ENCODE measurements at places on chromosomes 2 and 18.
A peak's percentile ranks its signal among the peaks of the same experiment; 100 is the strongest.

GRCh38 chr2:73218298-73218697 is 4.3 kb downstream of the SMYD5 start:
- DNase-seq = no peak

- DNase-seq = no peak
Observed at GRCh38 chr2:75994759-75995158, 284.0 kb upstream of the GCFC2 start.

DNA sequence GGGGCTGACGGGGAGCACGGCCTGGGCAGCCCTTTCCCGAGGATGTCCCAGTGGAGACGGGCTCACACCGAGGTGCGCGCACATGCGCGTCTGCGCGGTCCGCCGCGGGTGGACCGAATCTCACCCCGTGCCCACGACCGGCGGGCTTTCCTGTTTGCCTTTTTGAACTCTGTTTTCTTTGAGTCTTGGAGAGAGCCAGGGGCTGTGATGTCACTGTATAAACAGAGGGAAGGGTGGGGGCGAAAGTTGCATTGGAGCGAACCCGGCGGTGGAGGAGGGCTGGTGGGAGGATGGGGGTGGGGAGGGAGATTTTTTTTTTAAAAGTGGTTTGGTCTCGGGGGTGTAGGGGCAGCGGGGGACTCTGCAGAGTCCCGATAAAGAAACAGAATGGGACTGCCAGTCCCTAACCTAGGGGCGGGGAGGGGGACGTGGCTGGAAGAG is 141.2 kb upstream of the CTAGE1 start:
- DNase-seq = no peak

DNA sequence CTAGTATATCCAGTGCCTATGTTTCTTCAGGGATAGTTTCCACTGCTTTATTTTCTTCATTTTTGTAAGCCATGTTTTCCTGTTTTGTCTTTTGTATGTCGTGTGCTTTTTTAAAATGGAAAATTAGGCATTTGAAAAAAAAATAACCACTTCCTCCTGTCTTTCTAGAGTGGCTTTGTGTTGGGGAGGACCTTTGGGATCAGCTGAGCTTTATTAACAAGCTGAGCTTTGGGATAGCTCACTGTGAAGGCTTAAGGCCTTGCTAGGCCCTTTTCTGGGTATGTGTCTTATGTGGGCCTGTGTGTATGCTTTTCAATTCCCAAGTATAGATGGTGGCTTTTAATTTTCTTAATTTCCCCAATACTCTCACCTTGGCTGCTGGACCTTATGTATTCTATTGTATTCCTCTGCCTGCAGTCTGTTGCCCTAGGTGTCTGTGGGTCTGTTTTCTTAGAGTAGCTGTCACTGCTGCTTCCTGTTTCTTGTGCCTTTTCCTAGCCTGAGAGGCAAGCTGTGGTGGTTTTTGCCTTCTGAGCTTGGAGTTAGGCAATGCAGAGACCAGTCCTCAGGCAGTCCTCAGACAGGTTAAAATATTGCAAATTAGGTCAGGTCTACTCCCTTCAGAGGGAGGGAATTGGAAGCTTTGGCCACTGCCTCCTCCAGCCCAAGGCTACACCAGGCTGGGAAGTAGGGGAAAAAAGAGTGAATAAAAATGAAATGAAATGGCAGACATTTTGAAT is 134.7 kb downstream of the LDLRAD4 start:
- DNase-seq = peak; percentile 32

DNA sequence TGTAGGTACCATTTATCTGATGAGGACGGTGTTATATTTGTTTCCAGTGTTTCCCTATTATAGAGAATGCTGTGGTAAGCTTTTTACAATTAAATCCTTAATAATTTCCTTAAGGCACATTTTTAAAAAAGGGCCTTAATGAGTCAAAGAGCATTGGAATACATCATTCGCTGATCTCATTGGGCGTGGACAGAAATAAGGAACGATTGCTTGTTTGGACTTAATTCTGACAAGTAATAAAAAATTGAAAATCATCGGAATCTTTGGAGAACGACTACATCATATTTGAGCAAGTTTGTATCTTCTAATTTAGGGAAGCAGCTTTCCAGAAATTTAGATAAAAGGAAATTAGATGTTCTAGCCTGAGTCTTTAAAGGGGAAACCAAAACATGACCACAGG is 11.3 kb downstream of the AGPS start:
- no peak for DNase-seq

- no peak for DNase-seq
Observed at GRCh38 chr2:192091476-192091875, 103.3 kb downstream of the TMEFF2 start.

DNA sequence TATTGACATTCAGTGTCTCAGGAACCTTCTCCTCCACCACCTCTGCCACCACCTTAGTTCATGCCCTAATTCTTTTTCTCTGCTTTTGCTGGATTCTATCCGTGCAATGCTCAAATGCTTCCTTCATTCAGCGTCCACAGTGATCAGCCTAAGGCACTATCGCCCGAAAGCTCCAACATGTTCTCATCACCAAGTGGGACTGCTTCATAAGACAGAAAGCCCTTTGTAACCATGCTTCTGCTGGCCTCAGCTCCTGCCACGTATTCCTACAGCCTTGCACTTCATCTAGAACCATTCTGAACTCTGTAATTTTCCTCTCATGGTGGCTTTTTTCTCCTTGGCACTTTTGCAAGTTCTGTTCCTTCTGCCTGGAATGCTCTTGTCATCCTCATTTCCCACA is 222.9 kb downstream of the HNMT start:
- DNase-seq = no peak

GRCh38 chr18:67766930-67767329 is 250.4 kb upstream of the DSEL start:
- DNase-seq = no peak

- DNase-seq = no peak
Observed at GRCh38 chr2:48482313-48482712, 47.6 kb upstream of the STON1 start.

DNA sequence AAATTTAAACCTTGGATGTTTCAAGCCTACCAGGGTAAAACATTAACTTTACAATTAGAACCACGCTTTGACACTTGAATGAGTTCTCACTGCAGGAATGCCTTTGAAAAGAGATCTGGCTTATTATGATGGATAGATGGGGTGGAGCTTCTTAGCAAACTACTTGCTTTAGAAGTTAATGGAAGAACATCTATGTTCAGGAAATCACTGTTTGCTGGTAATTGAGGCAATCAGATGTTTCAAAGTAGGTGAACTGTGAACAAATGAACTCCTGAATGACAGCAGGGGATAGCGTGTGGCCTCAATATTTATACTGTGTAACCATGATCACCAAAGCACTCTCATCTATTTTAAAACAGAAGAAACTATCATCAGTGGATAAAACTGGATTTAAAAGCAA is 383.6 kb downstream of the PIK3C3 start:
- DNase-seq = no peak

DNA sequence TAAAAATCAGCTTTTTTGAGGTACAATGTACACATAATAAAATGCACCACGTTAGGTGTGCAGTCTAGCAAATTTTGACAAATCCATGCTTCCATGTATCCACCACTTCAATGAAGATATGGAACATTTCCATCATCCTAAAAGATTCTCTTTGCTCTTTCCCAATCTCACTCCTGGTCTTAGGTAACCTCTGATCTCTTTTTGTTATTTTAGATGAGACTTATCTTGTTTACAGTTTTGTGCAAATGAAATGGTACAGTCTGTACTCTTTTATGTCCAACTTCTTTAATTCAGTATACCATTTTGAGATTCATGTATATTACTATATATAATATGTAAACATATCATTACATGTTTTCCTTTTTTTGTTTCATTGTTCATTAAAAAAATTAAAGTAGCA is 16.3 kb upstream of the SERPINB5 start:
- DNase-seq = no peak

DNA sequence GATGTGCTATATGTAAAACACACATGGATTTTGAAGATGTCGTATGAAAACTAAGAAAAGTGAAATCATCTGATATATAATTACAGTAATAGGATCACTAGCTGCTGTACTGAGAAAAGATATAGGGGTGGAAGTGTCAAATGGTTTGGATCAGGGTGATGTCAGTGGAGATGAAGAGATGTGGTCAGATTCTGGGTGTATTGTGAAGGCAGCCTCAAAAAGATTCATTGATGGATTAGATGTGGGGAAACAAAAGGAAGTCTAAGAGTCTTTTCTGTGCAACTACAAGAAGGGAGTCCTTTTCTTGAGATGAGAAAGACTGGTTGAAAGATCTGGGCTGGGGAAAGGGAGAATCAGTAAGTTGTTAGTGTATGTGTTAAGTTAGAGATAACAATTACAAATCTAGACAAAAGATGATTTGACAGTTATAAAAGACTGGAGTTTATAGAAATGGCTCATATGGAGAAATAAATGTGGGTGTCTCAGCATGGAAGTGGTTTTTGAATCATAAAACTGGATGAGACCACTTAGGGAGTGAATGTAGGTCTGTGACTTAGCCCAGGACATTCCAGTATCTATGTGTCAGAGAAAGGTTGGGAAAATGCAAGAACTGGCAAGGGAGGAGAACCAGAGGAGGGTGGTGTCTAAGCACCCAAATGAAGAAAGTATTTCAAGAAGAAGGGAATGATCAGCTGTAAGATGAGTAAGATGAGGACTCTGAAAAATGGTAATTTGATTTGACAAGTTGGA is 347.4 kb downstream of the PARD3B start:
- DNase-seq = no peak

- no peak for DNase-seq
Observed at GRCh38 chr18:10420561-10421352, 33.7 kb upstream of the APCDD1 start.

DNA sequence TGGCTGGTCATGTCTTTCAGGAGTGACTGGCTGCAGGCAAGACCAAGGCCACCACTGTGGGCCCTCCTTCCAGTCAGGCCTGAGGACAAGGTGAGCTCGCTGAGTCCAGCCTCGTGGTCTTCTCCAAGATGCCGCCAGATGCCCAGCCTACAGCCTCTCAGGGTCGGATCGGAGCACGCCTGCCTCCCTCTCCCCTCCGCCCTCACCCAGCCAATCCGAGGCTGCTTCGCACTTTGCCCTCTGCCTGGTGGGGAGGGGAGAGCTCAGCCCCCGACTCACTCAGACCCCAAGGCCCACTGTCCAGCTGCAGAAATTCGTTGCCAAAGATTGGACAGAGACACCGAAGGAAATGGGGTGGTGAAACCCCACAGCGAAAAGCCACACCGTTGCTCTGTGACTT is 33.1 kb downstream of the ATOH8 start:
- no peak for DNase-seq

- no peak for DNase-seq
Observed at GRCh38 chr2:181991171-181991885, 5.7 kb downstream of the PPP1R1C start.

DNA sequence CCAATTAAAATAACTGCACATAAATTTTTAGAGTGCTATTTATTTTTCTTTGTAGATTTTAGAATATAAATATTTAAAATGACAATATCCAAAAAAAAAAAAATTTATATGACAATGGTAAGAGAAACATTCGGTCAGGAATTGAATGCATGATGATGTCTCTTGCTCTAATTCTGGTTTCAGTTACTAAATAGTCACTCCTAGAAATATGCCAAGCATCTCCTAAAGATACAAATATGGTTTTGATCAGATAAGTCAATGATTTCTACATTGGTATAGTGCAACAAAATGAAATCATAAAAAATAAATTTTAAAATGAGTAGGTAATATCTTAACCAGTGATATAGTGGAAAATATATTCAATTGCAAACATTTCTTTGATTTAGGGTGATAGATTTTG is 95.9 kb upstream of the ACKR3 start:
- DNase-seq = no peak

GRCh38 chr18:47151439-47151838 is 1.1 kb upstream of the HDHD2 start:
- DNase-seq = no peak
